ENCODE measurements at places on chromosomes 1 and 21.
A peak's percentile ranks its signal among the peaks of the same experiment; 100 is the strongest.

DNA sequence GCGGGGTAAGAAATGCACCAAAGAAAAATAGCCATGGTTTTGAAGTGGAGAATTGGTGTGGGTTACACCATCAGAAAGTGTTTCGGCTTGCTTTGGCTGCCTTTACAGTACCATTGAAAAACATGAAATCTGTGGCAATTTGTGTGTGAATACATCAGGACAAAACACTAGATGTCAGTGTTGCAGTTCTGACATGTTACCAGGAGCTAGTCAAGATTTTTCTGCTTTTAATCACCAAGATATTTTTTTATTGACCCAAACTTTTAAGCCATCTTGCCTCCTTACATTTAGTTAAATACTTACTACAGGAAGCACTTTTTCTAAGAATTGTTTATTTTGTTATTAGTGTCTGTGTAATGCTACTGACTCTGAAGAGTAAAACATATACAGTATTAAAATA lies 14.3 kb downstream of the RRP15 start:
- DNase-seq, result peak; percentile 75

DNA sequence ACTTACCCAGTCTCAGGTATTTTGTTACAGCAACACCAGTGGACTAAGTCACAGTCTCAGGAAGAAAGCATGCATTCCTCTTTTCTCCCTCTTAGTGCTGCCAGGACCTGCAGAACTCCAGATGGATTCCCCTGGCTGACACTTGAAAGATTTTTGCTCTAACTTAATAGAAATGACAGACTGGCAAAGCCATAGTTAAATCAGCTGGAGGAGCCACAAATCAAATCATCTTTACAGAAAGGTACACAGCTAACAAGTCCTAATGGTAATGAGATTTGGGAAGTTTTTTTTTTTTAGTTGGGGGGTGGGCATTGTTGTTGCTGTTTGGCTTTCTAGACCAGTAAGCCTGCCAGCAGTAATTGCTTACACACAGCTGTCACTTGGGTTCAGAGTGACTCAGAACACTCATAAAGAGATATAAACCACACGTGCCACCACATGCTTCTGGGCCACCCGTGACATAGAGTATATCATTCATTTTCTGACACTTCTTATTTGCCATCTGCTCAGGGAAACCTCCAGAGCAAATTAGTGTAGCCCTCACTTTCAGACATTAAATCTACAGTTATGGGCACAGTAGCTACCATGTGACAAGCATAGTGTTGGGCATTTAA lies 72.4 kb downstream of the FH start:
- no peak for DNase-seq

- DNase-seq, result no peak
Measured at GRCh38 chr1:211497489-211498045, 5.6 kb upstream of the RD3 start.

GRCh38 chr1:21667348-21668231 lies 1.6 kb downstream of the RAP1GAP start:
- DNase-seq, result no peak

DNA sequence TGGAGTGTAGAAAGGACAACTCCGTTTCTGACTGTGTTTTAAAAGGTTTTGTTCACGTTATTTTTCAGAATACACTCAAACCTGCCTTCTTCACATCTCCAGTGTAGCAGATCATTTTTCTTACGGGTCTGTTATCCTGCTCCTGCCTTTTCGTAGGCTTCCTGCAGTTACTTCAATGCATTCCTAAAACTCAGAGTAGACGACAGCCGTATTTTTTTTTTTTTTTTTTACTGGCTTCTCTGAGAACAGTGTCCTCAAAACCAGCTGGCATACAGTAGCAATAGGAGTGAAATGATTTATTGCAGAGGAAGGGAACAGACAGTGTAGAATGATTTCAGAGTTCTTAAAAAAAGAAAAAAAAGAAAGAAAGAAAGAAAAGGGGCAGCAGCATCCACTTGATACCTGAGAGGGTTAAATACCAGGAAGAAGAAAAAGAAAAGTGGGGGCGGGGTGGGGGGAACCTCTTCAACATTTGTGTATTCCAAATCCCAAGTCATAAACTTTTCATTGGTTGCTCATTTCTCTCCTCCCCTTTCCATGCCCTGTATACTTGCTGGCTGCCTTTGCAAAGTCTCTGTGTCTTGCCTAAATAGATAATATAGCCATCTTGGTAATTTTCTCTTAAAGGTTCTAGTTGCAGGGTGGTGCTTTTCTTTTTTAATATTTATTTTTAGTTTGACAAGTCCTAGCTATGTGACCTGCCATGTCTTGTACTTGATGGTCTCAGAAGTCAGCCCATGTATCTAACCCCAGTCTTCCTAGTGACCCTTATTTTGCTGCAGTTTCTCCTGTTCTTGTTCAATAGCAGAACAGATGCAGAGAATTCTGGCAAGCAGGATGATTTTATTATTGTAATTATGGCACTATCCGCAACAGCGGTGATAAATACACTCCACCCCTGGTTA lies 2.8 kb downstream of the TGFB2 start:
- peak; percentile 70 for DNase-seq

- no peak for DNase-seq
Measured at GRCh38 chr1:205267306-205267902, 39.7 kb downstream of the TMCC2 start.

DNA sequence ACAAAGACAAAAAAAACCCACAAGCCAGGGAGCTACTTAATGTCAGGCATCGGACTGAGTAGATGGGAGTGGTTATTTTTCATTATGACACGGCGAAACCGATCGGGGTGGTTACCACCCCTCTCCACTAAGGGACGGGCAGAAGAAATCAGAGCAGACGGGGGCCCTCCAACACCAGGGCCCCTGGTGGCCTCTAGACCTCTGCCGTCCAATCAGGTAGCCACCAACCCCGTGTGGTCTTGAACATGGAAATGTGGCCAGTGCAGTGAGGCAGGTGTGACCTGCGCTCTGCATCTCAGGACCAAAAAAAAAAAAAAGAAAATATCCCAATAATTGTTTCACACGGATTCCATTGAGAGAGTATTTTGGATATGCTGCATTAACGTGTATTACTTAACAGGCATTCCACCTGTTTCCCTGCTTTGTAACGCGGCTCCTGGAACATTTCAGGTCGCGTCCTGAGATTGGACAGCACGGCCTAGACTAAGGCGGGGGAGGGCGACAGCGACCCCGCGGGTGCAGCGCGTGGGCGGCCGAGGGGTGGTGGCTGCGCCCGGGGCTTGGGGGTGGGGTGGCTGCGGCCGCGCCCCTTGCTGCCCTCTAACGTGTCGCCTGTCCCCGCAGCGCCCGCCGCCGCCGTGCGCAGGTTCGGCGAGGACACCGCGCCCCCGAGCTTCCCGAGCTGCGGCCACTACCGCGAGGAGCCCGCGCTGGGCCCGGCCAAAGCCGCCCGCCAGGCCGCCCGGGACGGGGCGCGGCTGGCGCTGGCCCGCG lies 48.3 kb downstream of the SIM2 start:
- no peak for DNase-seq

GRCh38 chr1:83800066-83800465 lies 198.9 kb downstream of the TTLL7 start:
- DNase-seq, result no peak

GRCh38 chr1:63134501-63135173 lies 187.7 kb upstream of the FOXD3 start:
- DNase-seq, result no peak

- DNase-seq, result no peak
Measured at GRCh38 chr1:206916000-206916709, 5.6 kb downstream of the FCMR start.

- peak; percentile 51 for DNase-seq
Measured at GRCh38 chr1:91807921-91808620, 77.9 kb downstream of the TGFBR3 start.

- no peak for DNase-seq
Measured at GRCh38 chr1:55519937-55520683, 304.9 kb upstream of the USP24 start.

GRCh38 chr1:226862890-226863289 lies 7.5 kb upstream of the PSEN2 start:
- DNase-seq, result peak; percentile 65

GRCh38 chr1:27395441-27396195 lies 3.2 kb downstream of the GPR3 start:
- DNase-seq, result peak; percentile 78

- no peak for DNase-seq
Measured at GRCh38 chr1:217867446-217867995, 236.4 kb downstream of the SPATA17 start.

DNA sequence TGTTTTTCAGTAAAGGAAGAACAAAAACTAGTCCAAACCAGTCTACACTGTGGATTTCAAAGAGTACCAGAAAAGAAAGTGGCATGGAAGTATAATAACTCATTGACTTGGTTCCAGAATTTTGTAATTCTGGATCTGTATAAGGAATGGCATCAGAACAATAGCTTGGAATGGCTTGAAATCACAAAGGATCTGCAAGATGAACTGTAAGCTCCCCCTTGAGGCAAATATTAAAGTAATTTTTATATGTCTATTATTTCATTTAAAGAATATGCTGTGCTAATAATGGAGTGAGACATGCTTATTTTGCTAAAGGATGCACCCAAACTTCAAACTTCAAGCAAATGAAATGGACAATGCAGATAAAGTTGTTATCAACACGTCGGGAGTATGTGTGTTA lies 21.3 kb downstream of the CHODL start:
- no peak for DNase-seq

GRCh38 chr1:201713086-201713810 lies 115.7 kb upstream of the IPO9 start:
- peak; percentile 99 for DNase-seq

- DNase-seq, result no peak
Measured at GRCh38 chr21:39073063-39073462, 110.2 kb downstream of the PSMG1 start.

GRCh38 chr1:227330279-227331076 lies 12.2 kb upstream of the CDC42BPA start:
- DNase-seq, result no peak

- DNase-seq, result peak; percentile 4
Measured at GRCh38 chr1:176954242-176954641, 210.3 kb downstream of the ASTN1 start.

GRCh38 chr1:34409689-34410229 lies 233.1 kb downstream of the C1orf94 start:
- no peak for DNase-seq

GRCh38 chr1:173354937-173355280 lies 122.2 kb upstream of the PRDX6 start:
- DNase-seq, result no peak

DNA sequence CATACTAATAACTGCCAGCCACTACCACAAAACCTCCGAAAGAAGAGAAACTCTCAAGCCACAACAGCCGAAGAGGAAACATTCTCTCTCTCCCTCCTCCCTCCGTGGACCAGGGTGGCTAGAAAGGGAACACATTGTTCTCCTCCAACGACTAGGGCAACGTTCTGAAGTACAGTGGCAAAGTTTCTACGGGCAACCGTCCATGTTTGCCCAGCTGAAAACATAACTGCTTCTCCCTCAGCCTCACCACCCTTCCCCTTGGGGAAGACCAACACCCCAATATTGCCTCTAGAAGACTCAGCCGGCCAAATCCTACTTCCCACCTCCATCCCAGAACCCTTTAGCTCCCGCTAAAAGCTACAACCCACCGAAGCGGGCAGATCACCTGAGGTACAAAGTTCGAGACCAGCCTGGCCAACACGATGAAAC lies 2.0 kb downstream of the GLUL start:
- peak; percentile 11 for DNase-seq

- DNase-seq, result peak; percentile 19
Measured at GRCh38 chr1:108121358-108122143, 78.6 kb downstream of the SLC25A24 start.

DNA sequence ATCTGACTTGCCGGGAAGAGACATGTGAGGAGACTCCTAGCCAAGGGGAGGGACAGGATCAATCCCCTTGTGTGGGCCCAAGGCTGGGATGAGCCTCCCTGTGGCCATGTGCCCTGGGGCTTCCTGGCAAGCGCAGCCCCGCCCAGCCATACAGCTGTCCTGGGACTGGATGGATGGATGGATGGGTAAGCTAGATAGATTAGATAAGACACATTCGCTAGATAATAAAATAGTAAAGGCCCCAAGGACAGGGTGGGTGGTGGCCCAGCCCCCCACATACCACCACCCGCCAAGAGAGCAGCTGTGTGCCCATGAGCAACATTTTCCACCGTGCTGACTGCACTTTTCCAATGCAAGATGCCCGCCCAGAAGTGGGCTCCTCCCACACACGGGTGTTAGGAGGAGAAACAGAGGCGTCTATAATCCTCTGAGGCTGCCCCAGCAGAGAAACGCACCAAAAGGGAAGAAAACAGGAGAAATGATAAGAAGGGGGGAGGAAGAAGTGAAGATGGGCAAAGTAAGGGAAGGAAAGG lies 25.1 kb downstream of the ZBTB17 start:
- DNase-seq, result peak; percentile 74

GRCh38 chr1:7380712-7381111 lies 390.4 kb upstream of the VAMP3 start:
- DNase-seq, result no peak

DNA sequence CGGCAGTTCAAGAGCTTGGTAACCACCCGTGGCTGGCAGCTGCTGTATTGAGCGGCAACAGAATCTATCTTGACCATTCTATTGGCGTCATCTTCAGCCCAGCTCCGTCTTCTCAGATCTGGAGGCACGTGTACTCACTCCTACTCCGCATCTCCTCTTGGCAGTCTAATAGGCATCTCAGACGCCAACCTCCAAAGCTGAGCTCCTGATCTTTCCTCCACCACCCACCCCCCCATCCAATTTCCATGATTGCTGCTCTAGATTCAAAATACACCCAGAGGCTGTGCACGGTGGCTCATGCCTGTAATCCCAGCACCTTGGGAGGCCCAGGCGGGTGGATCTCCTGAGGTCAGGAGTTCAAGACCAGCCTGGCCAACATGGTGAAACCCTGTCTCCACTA lies 84.6 kb upstream of the CASZ1 start:
- DNase-seq, result no peak

GRCh38 chr1:229068270-229068987 lies 202.5 kb upstream of the RAB4A start:
- DNase-seq, result peak; percentile 74

- peak; percentile 97 for DNase-seq
Measured at GRCh38 chr21:26845066-26845758, at the start of gene ADAMTS1. Gene ADAMTS1 (minus strand): TSS chr21:26845409. CDS start chr21:26844954, 455 bp downstream.
